ENCODE measurements at places on chromosomes 7 and 10.

DNA sequence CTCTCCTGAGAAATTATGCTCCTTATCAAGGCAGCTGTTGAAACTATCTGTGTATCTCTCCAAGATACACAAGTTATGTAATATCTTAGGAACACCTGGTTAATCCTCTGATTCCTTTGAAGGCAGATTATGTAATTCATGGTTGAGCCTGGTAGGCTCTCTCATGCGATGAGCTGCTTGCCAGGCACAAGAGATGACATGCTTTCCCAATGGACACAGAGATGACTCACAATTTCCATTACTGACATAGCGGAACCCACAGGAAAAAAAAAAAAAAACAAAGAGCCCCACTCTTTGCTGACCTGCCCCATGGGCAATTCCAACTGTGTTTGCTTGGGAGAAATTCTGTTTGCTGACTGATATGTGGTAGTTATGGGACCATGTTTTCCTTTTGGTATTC lies 736.4 kb upstream of the PHF14 start:
- no peak for DNase-seq

DNA sequence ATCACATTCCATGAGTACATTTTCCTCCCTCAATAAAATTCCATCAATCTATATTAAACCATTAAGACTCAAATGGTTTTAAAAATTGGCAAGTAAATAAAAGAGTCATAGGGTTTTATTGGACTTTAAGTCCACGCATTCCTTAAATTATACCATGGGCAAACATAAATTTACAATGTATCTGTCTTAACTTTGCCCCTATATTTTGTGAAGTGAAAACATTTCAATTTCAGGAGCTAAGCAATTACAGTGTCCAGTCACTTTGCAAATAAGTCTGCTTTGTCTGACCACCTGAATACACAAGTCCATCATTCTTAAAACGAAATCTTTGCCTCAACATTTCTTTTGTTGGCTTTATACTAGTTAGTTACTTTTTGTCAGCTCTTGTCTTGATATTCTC lies 197.5 kb upstream of the SEMA3D start:
- DNase-seq: no peak

DNA sequence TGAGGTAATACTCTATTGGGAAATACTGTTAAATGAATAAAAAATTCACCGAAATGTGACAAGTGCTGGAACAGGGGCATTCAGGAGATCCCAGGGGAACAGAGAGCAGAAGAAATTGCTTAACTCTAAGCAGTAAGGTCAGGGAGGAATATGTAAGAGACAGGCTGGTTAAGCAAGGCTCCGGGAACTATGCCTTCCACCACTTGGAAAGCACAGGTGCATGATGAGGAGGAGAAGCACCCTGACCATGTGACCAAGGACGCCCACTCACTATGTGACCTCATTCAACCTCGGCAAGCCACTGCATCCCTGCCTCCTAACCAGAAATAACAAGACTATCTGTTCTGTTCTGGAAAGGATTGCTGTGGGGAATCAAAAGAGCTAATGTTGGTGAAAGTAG lies 218.4 kb downstream of the ELMO1 start:
- DNase-seq: no peak

DNA sequence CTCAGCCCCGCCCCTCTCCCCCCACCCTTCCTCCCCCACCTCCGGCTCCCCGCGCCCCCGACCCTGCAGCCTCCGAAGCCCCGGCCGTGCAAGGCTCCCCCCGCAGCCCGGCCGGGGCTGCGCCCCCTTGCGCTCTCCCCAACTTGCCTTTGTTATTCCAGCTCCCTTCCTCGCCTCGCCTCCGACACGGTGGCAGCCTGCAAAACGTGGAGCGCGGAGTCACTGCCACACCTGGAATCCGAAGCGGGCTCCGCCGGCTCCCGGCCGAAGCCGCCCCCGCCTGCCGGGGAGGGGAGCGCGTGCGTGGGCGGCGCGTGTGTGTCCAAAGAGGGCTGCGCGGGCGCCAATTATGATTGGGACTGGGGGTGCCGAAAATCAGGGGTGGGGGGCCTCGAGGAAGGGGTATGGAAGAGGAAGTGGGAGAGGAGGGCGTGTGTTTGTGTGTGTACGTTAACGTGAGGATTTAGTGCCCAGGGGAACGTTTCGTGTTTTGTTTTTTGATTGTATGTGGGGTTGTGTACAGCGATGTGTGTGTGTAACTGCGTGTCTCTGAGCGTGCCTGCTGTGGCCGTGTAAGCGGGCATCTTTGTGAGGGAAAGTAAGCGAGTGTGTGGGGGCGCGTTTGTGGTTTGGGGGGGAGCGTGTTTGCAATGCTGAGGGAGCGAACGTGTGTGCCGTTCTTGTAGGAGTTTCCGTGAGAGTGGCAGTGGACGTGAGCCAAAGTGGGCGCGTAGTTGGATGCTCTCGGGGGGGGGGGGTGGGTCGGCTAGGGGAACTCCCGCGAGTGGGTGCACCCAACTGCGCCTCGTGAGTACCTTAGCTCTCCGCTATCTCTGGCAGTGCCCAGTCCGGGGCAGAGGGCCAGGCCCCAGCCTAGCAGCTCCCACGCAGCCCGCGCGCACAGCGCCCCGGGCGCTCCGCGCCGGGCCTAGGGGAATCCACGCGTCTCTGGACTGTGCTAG lies 1.2 kb upstream of the ZMIZ1 start:
- peak; percentile 68 for DNase-seq

GRCh38 chr7:31603046-31603445 lies 84.0 kb upstream of the PPP1R17 start:
- DNase-seq: no peak

DNA sequence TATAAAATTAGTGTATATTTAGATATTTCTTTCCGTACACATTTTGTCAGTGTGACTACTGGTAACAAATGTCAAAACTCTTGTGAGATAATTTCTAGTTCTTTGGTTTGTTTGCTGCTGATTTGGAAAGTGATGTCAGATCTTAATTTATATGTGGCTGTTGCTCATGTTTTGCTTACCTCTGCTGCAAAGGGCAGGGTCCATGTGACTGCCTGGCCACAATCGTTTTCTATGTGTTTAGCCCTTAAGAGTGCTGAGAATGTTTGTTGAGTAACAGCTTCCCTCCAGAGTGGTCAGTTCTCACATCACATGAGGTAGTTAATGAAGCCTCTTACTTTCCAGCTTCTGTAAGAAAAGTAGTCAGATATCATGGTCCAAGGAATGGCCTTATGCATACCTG lies 4.2 kb downstream of the NRBF2 start:
- DNase-seq: no peak

DNA sequence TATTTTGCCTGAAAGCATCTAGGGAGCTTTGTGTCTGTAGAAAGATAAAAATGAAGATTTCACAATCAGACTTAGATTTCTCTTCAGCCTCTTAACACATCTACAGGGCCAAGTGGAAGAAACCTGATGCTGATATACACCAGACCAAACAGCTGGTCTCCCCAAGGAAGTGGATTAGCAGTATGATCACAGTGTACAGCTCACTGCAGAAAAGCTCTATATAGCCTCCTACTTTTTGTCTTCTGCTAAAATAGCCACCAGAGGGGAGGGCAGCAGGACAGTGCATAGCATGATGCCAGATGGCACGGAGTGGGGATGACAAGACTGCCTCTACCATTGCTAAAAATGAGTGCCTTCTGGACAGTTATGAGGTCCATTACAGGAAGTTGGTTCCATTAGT lies 16.0 kb downstream of the FAM13C start:
- no peak for DNase-seq

DNA sequence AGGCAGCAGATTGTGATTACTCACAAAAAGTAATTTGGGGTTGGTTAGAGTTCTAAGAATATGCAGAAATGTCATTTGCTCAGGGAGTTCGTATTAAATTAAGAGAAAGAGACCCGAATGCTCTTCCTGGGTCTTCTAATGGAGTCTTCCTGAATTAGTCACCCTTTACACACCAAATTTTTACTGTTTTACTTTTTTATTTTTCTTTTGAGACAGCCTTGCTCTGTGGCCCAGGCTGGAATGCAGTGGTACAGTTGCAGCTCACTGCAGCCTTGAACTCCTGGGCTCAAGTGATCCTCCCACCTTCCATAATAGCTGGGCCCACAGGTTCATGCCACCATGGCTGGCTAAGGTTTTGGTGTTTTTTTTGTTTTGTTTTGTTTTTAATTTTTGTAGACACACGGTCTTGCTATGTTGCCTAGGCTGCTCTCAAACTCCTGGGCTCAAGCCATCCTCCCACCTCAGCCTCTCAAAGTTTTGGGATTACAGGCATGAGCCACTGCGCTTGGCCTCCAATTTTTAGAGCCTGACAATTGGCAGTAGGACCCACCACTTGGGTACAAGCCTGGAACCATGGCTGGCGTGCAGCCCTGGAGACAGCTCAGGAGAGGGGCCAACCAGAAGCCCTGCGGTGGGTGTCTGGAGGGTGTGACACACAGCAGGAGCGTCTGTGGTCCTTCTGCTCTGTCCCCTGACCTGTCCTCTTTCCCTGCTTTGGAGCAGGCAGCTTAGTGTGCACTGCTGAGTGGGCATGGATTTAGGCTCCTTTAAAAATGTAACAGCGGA lies 16.4 kb upstream of the BHLHA15 start:
- DNase-seq: no peak

DNA sequence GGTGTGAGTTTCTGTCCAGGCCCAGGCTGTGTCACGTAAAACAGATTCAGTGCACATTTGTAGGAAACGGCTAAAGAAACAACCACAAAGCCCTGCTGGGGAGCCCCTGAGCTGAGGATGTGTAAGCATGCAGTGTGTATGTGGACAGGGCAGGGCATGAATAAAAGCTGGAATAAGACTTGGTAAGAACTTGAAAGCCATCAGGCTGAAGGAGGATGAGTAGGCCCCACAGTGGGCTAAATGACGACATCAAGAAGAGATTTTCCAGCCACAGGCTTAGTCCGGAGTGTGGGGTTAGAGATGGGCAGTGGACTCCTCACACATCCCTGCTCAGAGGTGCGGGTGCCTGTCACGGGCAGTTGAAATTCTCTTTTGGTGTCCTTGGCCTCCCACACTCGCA lies 270.7 kb upstream of the BMPER start:
- no peak for DNase-seq

GRCh38 chr7:45217358-45217757 lies 59.8 kb downstream of the RAMP3 start:
- DNase-seq: no peak

DNA sequence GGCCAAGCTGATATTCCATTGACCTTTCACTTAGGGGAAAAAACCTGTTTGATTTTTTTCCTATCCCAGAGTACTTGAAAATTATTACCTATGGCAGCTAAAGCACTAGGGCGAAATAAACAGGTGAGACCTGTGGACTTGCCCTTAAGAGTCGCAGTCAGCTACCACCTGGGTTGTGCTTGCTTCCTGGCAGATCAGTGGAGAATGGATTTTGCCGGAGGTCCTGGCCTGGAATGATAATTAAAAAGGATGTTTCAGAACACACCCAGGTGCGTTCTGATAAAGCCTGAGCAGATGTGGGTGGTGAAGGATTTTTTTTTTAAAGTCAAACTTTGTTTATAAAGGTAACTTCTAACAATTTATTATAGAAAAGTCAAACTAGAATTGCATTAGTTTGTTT lies 59.1 kb downstream of the AUTS2 start:
- DNase-seq: no peak

DNA sequence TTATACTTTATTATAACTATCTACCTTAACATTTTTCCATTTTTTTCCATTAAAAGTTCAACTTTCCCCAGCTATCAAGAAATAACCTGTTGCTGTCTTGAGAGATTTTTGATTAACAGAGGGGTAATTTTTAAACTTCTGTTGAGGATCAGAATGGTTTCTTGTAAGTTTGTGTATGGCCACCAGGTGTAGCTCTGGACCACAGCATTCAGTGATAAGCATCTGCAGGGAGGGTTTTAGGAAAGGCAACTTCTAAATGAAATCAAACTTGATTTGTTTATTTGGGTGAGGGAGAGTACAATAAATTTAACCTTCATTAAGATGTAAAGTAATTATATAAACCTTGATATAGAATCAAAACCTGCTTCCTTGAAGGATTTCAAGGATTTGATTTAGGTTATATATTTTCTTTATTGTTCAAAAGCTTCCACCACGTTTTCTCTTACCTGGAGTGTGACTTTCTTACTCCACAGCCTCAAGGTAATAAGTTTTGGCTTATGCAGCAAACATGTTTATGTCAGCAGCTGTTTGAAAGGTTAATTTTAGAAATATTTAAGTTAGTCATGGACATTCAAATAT lies 153.3 kb downstream of the STK31 start:
- no peak for DNase-seq

GRCh38 chr10:22087402-22087738 lies 83.8 kb upstream of the DNAJC1 start:
- no peak for DNase-seq

DNA sequence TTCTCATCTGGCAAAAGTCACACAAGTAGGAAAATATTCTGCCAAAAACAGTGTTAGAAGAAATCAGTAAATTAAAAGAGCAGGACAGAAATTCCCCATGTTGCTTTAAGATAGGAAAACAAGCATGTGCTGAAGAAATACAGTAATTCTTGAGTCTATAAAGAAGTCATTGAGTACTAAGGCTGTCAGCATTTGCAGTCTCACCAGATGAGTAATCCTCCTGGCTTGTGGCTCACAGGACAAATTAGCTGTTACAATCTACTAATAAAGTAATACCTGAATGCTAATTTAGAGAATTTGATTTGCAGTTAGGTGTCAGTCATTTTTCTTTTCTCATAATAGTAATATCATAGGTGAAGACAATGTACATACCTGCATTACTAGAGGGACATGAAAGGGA lies 1158.9 kb upstream of the CELF2 start:
- no peak for DNase-seq

GRCh38 chr7:27182861-27183681 lies 2.0 kb downstream of the HOXA11 start:
- no peak for DNase-seq

DNA sequence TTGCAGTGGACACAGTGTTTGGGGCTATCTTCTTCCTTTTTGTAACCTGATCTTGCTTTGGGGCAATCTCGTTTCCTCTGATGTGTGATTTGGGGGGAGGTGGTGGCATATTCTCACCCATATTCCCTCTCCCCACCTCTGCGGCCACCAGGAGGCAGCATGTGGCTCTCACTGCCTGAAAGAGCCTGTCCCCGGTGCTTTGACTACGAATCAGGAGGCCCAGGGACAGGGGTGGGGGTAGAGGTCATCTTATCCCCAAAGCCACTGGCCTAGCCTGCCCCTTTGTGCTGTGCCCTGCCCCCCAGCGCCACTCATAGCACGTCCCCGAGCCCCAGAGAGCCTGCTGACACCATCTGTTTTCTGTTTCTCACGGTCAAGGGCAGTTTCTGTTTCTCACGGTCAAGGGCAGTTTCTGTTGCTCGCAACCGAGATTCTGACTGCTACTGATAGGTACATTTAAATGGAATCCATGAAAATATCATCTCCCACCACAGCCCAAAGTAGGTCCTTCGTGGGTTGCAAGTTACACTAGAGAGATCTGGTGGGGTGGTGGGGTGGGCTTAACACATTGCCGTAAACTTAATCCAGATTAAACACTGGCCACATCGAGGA lies 28.2 kb downstream of the PHYH start:
- no peak for DNase-seq

Measured in HFF-Myc (cell line).